ENCODE measurements at places on chromosomes 13 and 19. TPM values are rescaled to one million over a fixed set of nuclear protein-coding genes. Genes with fewer than 3 reads are reported as not detected.

The C19orf73 gene
- 8.4 TPM for polyA plus RNA-seq

The KCTD4 gene
- polyA plus RNA-seq: 2.0 TPM

The TPTE2 gene
- 1.0 TPM for polyA plus RNA-seq

The SLC5A5 gene
- not detected for polyA plus RNA-seq

The ZNF229 gene
- 9.2 TPM for polyA plus RNA-seq

The SYNE4 gene
- polyA plus RNA-seq: 0.19 TPM

The PSG3 gene
- polyA plus RNA-seq: not detected

The KRTDAP gene
- polyA plus RNA-seq: not detected
